Iris pigment epithelial cell (primary cell): ENCODE measurements at places on chromosomes 5 and 9.
A peak's percentile ranks its signal among the peaks of the same experiment; 100 is the strongest.

DNA sequence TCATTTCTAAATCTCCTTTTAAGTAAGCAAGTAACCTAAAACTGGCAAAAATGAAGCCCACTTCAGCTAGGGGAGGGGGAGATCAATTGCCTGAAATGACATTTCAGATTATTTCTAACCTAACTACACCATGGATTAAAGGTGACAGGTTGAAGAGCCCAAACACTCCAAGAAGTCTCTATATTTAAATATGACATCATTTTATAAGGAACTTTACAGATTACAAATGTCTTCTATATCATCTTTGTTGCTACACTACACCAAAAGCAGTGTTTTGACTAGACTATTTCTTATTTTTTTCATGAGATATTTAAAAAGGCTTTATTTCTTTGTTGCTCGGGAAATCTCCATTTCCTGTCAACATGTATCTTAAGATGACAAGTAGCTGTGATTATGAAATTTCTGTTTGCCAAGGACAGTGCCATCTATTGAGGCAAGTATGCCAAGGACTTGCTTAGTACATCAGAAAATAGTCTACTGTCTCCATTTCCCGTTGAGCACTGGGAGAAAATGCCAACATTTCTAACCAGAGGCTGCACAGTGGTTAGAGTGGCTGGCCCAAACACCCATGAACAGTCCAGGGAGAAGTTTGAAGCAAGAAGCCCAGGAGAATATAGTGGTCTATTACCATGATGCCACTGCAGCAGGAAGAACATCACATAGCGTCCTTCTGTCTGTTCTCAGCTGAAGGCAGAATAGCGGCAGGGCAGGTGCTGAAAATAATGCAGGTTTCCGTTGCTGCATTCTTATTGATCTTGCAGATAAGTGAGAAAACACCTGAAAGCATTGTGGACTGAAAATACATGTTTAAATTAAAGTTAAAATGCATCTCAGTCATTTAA lies 93.4 kb upstream of the ITGA2 start:
- no peak for DNase-seq

DNA sequence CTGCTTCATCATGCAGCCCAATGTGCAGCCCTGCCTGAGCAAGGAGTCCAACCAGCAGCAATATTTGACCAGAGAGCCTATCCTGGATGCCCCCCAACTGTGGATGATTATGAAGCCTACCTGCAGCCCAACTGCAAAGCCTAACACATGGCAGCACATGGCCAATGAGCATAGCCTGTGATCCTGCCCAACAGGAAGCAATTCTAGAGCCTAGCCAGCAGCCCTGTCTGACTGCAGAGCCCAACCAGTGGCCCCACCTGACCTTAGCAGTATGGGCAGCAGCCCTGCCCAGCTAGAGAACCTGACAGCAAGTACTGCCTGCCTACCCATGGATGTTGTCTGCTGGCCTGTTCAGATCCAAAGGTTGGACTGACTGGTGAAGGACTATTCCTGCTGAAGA lies 97.3 kb upstream of the SH3GL2 start:
- DNase-seq = no peak

DNA sequence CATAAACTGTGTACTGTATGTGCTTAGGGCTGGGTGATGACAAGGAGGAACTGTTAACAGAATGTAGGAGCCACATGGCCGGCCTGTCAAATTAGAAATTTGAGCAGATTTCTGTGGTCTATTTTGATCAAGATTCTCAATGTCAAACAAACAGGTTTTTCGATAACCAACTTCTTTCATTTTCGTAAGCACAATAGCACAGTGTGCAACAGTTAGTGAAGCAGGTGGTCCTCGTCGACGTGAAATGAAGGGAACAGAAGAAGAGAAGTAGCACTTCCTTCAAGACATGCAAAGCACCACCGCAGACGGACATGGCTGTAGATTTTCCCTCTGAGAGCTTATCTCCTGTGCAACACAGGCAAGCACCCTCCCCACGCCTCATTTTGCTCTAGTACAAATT lies 252.1 kb downstream of the CRB2 start:
- no peak for DNase-seq

DNA sequence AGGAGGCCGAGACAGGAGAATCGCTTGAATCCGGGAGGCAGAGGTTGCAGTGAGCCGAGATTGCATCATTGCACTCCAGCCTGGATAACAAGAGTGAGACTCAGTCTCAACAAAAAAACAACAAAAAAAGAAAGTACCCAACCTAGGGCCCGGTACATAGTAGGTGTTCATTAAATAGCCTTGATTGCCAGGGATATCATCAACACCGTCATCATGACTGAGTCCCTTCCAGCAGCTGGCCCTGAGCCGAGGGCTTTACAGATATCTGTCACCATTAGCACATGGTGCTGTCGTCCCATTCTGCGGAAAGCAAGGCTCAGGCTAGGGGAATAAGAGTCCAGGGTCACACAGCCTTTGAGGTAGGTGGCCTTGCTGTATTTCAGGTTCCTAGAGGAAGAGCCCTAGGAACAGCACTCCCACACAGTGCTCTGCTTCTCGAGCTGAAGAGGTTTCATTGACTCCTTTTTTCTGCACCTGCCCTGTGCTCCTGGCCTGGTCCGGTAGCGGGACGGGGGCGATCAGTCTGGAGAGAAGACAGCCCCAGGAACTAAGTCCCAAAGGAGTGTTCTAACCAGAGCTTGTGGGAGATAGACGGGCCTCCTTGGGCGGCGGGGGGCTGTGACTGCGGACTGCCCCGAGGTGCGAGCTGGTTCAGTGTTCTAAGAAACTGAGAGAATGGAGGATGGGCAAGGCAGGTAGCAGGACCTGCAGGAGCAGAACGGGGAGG lies 48.2 kb downstream of the CXXC5 start:
- DNase-seq = no peak

DNA sequence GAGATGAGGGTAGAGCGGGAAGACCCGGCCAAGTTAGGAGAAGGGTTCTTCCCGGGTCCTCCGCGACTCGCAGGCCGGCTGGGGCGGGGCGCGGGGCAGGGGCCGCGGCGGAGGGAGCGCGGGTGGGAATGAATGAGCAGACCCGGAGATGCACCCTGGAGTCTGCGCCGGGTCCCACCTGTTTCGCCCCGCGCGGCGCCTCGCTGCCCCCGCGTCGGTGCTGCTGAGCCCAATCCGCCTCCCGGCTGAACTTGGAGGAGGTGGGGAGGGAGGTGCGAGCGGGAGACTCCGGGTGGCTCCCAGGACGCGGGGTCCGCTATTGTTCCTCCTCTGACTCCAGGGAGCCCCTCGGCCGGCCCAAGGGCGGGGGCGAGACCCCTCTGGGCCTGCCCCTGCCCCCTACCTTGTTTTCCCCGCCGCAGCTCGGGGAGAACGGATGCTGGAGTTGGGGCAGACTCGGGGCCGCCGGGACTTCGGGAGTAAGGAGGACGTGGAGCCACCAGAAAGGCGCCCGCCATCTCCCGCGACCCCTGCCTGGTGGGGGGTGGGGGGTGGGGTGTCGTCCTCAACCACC lies 659 bp downstream of the RAI14 start:
- peak; percentile 49 for DNase-seq

GRCh38 chr5:55908804-55909203 lies 57.6 kb downstream of the IL31RA start:
- DNase-seq = no peak

DNA sequence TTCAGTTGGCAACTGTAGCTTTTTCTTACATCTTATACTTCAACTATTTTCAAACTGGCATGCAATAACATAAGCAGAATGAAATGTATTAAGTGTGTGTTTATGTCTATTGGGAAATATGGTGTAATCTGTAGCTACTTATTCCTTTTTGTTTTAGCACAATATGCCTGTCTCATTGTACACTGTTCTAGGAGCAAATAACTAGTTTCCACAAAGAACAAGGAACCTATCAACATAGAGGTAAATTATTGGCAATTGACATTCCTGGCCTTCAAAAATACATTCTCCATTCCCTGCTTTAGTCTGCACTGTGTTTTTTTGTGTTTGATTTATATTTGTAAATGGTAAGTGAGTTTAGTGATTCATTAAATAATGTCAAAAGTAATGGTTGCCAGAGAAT lies 75.7 kb downstream of the FBXL7 start:
- peak; percentile 51 for DNase-seq

DNA sequence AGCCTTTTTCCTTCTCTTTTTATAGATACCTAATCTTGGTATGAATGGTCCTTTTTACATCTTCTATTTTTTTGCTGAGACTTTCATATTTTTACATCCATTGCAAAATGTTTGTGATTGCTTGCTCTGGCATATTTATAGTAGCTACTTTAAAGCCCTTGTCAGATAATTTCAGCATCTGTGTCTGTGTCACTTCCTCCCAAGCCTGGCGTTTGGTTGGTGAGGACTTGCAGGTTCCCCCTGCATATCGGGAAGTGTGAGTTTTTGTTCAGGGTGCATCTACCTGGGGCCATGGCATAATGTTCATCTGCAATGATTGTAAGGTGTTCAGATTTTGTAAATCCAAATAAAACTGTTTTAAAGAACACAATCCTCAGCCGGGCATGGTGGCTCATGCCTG lies 8.9 kb downstream of the FBXW5 start:
- DNase-seq = no peak

DNA sequence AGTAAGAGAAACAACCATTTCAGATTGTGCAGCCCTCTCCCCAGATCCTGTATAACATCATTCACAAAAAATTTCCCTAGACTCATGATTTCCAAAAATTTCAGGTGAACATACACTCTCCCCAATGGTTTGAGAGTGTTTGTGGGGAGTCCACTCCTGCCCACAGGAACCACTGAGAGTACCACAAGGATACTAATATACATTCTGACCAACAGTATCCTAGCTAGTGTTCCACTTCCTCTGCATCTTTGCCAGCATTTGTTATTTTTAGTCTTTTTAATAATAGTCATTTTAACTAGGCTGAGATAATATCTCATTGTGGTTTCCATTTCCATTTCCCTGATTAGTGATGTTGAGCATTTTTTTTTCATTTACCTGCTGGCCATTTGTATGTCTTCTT lies 155.4 kb downstream of the DTWD2 start:
- DNase-seq = no peak

DNA sequence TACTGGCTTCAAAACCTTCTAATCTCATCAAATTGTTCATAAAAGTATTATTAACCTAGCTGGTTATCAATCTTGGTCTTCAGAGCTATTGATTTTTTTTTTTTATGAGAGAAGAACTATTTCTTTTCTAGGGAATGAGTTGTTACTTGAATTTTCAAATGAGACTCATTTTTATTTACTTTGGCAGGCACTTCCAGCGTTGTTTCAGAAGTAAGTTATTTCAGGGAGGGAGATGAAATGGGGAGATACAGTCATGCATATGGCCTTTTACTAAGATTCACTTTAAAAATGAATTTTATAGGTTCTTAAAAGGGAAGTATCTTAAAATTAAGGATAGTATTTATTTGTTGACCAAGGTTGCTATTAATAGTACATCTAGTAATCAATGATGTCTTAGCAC lies 129.6 kb downstream of the IZUMO3 start:
- no peak for DNase-seq

- DNase-seq = no peak
Observed at GRCh38 chr5:96008987-96009647, 47.5 kb upstream of the ELL2 start.

- peak; percentile 90 for DNase-seq
Observed at GRCh38 chr5:107365320-107366109, 305.2 kb downstream of the EFNA5 start.

- DNase-seq = peak; percentile 8
Observed at GRCh38 chr5:39863926-39864552, 439.3 kb upstream of the DAB2 start.

DNA sequence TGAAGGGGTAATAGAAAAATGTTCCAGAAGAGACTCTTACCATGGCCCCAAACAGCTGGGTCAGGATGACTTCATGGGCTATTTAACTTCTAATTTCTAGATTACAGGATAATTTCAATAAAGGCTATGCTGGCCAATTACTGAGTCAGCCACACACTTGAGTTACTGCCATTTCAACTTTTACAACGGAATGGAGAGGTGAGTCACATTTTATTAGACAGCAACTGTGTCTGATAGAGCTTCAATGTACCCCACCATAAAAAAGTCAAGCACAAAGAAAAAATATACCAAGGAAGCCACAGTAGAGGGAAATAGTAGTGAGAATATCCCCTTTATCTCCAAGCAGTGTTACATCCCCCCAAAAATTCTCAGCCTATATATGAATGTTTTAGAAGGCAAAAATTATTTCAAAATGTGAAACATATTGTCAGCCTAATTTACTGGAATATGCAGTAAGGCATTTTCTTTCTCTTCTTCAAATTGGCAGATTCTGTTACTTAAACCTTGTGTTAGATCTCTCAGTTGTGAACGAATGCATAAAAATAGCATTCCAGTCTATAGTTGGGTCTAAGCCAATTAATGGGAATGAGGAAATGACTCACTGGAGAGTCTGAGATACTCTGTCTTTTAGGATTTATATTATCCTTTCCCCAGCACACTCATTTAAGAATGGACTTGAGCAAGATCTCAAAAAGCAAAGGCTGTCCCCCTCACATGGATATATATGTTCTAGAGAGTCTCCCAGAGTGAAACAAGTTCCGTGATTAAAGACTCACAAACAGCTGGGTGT lies 47.1 kb upstream of the RAI14 start:
- DNase-seq = peak; percentile 94

- no peak for DNase-seq
Observed at GRCh38 chr5:31982621-31983020, 191.5 kb downstream of the GOLPH3 start.

GRCh38 chr5:116320486-116320885 lies 235.7 kb downstream of the COMMD10 start:
- peak; percentile 33 for DNase-seq

GRCh38 chr5:171762021-171762608 lies 23.5 kb upstream of the SMIM23 start:
- DNase-seq = no peak

GRCh38 chr5:80964919-80965318 lies 4.8 kb downstream of the RASGRF2 start:
- DNase-seq = peak; percentile 23

DNA sequence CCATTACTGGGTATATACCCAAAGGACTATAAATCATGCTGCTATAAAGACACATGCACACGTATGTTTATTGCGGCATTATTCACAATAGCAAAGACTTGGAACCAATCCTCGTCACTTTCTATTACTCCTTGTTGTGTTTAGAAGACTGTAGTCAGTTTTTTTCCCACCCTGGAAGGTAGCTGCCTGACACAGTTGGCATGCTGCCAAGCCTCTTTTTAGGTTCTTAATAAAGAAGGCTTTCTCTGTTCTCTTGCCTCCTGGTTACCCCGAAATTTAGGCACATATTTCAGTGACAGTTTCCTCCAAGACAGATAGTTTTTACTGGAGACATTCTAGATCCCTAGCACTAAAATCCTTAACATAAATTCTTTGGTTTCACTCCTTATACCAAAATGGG lies 205.4 kb upstream of the PCSK5 start:
- DNase-seq = no peak

DNA sequence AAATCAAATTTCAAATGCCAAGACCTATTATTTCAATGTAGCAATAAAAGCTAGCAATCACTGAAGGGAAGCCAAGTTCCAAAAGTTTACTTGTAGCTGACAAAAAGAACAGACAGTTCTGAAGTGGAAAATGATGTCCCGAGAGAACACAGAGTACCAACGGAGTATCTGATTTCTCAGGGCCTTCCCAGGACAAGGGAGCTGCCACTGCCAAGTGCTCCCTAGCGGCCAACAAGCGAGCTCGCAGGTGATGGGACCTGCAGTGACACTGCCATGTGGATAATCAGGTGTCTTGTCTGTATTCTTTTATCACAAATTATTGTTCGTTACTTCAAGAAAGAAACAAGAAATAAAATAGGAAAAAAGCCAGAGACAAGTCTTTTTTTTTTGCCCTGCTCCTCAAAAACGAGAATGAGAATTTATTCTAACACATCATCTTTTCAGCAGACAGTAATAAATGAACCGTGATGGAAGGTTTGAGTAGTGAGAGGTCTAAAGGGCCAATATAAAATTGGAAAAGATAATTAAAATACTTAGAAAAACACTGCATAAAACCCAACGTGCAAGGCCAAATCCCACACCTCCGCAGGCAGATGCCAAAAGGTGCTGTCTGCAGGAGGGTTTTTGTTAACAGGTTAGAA lies 159.4 kb downstream of the MYO10 start:
- DNase-seq = peak; percentile 33
